Lower leg skin (tissue), 4 donors: ENCODE measurements at places on chromosomes 4 and X.

DNA sequence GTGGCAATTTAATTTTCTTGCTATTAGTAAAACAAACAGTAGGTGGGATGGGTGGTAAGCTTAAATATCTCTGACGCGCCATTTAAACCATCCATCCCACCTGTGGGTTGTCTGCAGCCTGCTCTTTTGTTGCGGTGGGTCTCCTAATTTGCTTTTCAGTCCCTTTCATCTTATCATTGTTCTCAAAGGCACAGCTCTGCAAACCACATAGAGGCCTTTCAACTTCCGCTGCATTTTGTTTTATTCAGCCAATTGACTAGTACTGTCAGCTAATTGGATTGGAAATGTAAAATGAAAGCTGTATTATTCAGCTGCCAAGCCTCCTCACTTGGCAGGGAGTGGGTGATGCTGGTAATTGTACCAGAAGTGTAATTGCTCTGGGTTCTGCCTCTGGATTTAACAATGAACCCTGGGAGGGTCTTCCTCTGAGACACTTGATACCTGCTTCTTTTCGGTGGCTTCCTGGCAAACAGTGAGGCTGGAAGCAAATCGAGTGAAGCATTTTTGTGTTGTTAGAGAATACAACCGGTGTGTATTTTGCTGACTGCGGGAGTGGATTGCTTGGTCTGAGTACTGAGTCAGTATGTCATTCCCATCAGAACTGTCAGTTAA lies 165.6 kb downstream of the FRAS1 start:
- DNase-seq = no peak

- no peak for DNase-seq
Measured at GRCh38 chr4:89657931-89658700, 178.8 kb downstream of the SNCA start.

DNA sequence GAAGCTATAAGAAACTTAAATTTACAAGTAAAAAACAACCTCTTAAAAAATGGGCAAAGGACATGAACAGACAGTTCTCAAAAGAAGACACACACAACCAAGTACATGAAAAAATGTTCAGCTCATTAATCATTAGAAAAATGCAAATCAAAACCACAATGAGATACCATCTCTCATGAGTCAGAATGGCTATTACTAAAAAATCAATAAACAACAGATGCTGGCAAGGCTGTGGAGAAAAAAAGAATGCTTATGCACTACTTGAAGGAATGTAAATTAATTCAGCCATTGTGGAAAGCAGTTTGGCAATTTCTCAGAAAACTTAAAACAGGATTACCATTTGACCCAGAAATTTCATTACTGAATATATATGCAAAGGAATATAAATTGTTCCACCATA lies 666.3 kb upstream of the GRIA3 start:
- DNase-seq = no peak

DNA sequence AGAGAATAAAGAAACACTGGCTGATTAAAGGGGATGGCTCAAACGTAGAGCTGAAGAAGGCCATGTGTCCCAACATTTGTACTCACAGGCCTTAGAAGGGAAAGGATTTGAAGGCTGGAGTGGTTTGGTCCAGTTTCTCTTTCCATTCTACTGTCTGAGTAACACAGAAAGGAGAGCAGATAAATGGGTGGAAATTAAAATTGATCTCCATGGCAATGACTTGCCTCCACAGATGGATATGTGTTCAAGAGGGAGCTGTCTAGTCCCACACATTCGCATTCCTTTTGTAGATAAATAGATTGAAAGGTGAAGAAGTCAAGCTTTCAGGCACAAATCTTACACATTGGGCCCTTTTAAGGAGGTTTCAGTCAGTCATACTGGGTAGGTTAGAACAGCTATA lies 74.6 kb downstream of the DOCK11 start:
- DNase-seq = no peak

GRCh38 chr4:75179510-75179909 lies 246.6 kb downstream of the PARM1 start:
- DNase-seq = no peak

GRCh38 chrX:154785716-154786115 lies 19.6 kb downstream of the MPP1 start:
- no peak for DNase-seq

GRCh38 chr4:147336252-147336651 lies 144.6 kb upstream of the EDNRA start:
- no peak for DNase-seq

GRCh38 chr4:56976283-56976836 lies 1.0 kb downstream of the NOA1 start:
- peak; percentile 90 for DNase-seq

- DNase-seq = no peak
Measured at GRCh38 chrX:11757719-11758399, at the start of gene MSL3. Gene MSL3 (plus strand): TSS chrX:11758237. CDS start chrX:11758264, 27 bp downstream.

- DNase-seq = no peak
Measured at GRCh38 chr4:145339075-145339725, 142.5 kb upstream of the SMAD1 start.

DNA sequence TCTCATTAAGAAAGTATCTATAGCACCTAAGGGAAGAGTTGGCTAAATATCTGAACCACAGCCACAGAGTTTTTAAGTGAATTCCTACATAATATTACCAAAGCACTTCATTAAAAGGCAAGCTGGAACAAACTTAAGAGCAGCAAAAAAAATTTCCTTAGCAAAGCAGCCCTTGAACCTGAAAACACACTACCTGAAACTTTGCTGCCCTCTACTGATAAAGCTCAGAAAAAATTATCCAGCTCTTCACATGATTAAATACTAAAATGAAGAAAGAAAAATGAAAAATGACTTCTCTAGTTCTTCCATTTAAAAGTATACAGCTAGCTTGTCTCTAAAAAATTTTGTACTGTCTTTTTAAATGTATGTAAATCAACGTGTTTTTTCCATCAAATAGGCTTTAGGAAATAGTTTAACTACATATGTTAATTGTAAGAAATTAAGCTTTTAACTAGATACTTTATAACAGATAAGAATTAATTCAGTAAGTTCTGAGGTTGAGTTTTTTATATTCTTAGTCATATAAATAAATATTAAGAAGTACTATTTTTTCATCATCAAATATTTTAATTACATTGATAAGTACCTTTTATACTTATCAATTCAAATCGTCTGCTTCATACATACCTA lies 156.1 kb downstream of the STPG2 start:
- no peak for DNase-seq

DNA sequence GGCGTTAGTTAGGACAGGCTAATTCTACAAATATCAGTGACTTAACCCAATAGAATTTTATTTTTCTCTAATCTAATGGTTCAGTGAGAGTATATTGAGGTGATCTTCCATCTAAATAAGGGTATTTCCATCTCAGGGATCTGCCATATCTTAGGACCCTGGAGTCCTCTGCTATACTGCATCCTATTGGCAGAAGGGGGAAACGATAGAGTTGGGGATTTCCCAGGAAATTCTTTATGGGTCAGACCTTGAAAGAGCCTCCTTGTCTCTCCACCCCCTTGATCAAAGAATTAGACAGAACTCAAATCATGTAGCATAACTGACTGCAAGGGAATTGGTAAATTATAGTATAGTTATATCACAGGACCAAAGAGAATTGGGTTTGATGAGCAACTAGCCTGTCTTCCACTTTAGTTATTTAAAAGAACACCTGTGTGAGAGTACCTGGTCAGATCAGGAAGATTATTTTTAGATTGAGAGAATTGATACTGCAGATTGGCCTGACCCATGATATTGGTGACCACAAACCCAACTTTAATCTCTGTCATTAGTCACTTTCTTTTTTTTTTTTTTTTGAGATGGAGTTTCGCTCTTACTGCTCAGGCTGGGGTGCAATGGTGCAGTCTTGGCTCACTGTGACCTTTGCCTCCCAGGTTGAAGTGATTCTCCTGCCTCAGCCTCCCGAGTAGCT lies 25.6 kb downstream of the SMARCA5 start:
- no peak for DNase-seq

DNA sequence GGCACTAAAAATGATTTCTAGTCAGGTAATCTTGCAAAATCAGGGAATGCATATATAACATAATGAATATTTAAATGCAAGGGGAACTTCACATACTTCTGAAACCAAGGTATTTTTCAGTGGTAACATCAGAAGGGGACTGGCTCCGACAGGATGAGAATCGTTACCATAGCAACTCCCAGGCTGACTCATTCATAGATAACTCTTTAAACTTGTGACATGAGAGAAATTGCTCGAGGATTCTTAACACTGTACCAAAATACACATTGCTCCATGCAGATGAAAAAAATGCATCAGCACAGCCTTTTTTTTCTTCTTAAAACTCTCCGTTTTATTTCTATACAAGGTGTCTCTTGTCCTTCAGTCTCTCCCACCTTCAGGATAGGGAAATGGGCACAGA lies 114.3 kb downstream of the GABRB1 start:
- no peak for DNase-seq

DNA sequence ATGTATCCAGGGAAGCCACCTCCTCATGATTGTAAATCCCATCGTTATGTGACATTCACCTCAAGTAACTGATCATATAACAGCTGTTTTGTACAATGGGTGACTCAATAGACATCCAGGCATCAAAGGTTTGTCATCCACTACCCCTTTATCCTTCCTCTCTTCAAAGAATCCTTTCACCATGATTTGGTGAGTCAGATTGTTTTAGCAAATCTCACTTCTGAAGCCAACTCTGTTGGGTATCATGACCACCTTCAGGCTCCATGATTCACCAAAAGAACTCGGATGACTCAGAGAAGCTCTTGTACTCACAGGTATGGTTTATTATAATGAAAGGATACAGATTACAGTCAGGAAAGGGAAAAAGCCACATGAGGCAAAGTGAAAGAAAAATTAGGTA lies 132.1 kb downstream of the PWWP3B start:
- DNase-seq = no peak

DNA sequence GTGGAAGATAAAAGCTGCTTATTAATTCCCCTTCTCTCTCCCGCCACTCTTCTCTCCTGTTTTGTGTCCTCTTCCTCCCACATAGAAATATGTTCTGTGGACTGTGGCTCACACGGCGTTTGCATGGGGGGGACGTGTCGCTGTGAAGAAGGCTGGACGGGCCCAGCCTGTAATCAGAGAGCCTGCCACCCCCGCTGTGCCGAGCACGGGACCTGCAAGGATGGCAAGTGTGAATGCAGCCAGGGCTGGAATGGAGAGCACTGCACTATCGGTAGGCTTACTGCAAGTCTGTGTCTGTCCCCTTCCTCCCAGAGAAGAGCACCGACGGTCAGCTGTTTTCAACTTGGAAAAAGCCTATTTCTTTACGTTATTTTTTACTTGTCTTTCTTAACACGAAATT lies 229.1 kb downstream of the DCTD start:
- no peak for DNase-seq

- no peak for DNase-seq
Measured at GRCh38 chr4:109233570-109233969, 68.9 kb downstream of the COL25A1 start.

- no peak for DNase-seq
Measured at GRCh38 chr4:23660865-23661264, 229.0 kb downstream of the PPARGC1A start.

GRCh38 chr4:38560768-38561558 lies 103.0 kb upstream of the KLF3 start:
- no peak for DNase-seq

GRCh38 chr4:36324808-36325207 lies 43.4 kb downstream of the DTHD1 start:
- DNase-seq = no peak

- DNase-seq = no peak
Measured at GRCh38 chrX:104376937-104377336, 122.2 kb upstream of the ESX1 start.

GRCh38 chr4:75834095-75834771 lies 68.0 kb downstream of the PPEF2 start:
- DNase-seq = no peak

- DNase-seq = no peak
Measured at GRCh38 chr4:20493761-20494353, 206.4 kb upstream of the PACRGL start.

- DNase-seq = no peak
Measured at GRCh38 chr4:67103001-67103747, 442.1 kb downstream of the CENPC start.

GRCh38 chrX:19183761-19184477 lies 61.7 kb upstream of the ADGRG2 start:
- DNase-seq = no peak

DNA sequence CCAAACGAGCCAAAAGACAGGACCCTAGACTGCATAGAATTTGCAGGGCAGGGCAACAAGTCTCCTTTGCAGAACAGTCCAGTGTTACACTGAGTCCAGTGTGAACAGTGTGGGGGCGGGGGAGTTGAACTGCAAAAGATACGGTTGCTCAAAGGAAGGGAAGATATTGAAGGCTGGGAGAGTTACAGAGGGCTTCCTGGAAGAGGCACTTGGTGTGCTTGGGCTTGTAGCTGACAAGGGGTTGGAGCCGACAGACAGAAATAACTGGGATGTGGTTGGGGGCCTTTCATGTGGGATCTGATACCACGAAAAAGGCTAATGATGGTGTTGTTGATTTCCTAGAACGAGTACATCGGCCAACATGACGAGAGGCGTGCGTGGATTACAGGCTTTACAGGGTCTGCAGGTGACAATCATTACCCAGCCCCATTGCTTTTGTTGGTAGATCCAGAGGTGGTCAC lies 6.1 kb downstream of the XPNPEP2 start:
- no peak for DNase-seq

DNA sequence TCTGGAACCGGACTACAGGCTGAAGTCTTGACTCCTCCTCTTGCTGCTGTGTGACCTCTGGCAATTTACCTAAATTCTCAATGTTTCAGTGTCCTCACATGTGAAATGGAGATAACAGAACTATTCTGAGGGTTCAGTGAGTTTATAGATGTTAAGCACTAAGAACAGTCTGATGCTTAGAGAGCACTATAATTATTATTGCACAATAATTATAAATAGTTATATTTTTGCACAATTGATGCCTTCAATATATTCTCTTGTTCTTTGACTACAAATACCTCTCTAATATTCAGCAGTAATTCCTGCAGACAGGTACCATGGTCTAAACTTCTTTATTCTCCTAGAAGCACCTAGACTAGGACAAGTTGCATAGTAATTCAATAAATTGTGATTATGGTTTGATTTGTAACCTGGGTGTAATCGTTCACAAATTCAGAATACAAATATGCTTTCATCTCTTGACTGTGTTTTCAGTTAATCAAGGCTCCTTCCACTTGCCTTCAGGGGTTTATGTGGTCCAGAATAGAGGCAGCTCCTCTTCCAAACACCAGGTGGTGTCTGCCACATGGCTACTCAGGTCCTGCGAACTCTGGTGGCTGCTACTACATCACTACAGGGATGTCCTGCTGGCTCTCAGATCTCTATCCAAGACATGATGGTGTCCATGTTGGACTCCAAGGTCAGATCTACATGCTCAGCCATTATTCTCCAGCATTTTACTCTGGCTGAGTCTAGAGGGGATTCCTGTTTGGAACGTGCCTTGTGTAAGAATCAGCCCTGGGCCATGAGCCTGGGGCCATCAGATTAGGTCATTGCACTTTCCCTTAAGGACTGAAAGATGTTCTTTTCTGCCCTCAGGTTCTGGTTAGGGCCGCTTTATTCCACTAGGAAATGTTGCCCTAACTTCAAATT lies 103.4 kb downstream of the QRFPR start:
- DNase-seq = no peak

GRCh38 chr4:78953769-78954666 lies 14.8 kb upstream of the PAQR3 start:
- no peak for DNase-seq
